ENCODE measurements at places on chromosomes 5 and 9.

DNA sequence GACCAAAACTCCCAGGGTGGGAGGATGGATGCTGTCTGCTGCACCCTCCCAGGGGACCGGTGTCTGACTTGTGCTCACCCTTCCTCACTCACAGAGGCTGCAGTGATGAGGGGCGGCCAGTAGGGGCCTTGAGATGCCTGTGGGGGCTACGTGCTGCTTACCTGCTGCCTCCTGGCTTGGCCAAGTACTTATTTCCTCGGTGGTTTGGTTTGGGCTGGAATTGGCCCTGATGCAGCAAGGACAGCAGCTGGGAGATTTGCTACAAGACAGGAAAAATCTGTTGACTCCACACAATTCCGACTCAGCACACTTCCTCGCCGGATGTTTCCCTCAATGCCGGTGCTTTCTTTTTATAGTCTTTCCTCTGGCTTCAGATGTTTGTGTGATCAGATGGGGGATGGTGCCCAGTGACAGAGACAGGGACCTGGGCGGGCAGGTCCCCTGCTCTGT lies 6.6 kb downstream of the PCDH12 start:
- peak; percentile 63 for DNase-seq

- no peak for DNase-seq
Measured at GRCh38 chr9:70134360-70134759, 90.7 kb downstream of the MAMDC2 start.

GRCh38 chr9:3200331-3200774 lies 325.4 kb downstream of the RFX3 start:
- no peak for DNase-seq

- DNase-seq: no peak
Measured at GRCh38 chr5:132773114-132773513, 3.9 kb downstream of the SEPTIN8 start.

GRCh38 chr9:69020301-69021145 lies 6.6 kb upstream of the PRKACG start:
- peak; percentile 28 for DNase-seq

- DNase-seq: peak; percentile 23
Measured at GRCh38 chr5:40603378-40603777, 76.3 kb upstream of the PTGER4 start.

DNA sequence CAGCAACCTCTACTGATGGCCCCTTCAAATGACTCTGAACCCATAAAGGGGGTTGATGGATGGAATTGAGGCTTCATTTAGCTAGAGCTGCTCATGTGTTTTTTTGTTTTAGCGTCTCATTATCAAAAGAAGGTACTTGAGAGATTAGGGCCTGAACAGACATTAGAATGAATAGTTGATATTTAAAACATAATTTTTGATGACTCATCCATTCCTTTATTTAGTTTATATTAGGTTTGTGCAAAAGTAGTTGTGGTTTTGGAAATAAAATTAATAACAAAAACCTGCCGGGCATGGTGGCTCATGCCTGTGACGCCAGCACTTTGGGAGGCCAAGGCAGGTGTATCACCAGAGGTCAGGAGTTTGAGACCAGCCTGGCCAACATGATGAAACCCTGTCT lies 485.9 kb downstream of the PSAT1 start:
- no peak for DNase-seq

DNA sequence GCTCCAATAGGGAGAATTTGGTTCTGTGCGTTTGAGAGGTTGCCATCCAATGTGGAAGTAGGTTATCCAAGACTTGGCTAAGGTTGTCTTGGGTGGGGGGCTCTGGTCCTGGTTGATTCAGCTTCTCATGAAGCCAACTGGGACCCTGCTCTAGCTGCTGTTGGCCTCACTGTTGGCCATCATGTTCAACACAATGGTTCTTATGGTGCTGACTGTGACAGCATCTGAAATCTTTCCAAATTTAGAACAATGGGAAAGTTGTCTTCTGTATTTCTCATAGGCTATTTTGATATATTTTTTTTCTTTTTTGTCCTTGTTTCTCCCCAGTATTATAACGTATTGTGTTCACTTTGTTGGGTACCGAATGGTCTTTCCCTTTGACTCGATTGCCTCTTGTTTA lies 71.9 kb downstream of the GDNF start:
- DNase-seq: no peak

- DNase-seq: no peak
Measured at GRCh38 chr5:150723845-150724244, 23.0 kb upstream of the RBM22 start.

DNA sequence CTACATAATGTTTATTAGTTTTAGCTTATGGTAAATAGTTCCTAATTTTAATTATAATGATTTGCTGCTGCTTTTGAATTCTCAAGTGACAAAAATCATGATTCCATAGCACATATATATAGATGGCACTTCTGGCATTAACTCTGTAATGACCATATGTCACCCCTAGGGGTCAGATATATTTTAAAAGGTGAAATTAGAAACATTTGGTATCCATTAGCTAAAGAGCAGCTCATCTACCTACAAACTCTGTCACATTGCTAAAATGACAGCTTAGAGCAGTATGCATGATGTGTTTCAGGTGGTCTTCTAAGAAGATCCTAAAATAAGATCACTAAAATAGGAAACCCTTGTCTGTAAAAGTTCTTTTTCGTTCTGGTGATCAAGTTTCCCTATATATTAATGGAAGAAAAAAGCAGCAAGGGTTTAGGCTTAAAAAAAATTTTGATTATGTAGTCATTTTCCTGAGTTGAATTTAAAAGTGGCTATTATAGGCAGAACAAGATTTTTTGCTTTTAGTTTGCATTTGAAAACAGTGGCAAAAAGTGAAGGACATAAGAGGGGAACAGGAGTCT lies 157.7 kb upstream of the POU5F2 start:
- DNase-seq: peak; percentile 84

DNA sequence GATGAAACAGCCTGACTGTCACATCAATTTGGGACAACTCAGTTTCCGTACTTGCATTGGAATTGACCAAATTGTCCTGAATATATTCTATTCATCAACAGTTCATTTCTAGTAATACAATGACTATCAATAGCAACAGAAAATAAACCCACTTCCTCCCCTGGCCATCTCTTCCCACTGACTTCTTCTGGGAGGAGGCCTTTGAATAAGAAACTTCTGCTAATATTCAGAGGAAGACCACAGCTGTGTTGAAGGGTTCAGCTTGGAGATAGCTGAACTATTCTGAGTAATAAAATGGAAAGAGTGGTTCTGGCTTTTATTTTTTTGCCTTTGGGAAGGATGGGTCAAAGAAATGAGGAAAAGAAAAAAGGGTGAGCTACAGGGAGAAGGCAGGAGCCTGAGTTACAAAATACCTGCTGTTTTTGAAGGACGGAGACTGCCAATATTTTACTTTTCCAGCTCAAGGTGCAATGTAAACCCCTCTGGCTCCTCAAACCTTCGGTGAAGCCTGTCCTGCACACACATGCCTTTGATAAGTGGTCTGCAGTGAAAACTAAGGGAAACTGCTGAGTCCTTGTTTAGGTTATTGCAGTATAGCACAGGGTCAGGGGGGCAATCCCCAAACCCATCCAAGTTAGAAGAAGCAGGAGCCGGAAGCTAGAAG lies 29.9 kb downstream of the FYB1 start:
- DNase-seq: no peak

GRCh38 chr5:14410068-14410393 lies 171.6 kb upstream of the OTULINL start:
- DNase-seq: no peak

DNA sequence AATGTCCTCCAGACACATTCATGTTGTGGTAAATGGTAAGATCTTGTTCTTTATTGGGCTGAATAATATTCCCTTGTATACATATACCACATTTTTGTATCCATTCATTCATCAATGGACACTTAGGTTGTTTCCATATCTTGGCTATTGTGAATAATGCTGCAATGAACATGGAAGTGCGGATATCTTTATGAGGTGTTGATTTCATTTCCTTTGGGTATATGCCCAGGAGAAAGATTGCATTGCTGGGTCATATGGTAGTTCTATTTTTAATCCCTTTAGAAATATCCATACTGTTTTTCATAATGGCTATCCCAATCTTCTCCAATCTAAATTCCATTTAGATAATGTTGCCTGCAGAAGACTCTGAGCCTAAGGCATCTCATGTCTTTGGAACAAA lies 78.0 kb upstream of the TNC start:
- DNase-seq: no peak

DNA sequence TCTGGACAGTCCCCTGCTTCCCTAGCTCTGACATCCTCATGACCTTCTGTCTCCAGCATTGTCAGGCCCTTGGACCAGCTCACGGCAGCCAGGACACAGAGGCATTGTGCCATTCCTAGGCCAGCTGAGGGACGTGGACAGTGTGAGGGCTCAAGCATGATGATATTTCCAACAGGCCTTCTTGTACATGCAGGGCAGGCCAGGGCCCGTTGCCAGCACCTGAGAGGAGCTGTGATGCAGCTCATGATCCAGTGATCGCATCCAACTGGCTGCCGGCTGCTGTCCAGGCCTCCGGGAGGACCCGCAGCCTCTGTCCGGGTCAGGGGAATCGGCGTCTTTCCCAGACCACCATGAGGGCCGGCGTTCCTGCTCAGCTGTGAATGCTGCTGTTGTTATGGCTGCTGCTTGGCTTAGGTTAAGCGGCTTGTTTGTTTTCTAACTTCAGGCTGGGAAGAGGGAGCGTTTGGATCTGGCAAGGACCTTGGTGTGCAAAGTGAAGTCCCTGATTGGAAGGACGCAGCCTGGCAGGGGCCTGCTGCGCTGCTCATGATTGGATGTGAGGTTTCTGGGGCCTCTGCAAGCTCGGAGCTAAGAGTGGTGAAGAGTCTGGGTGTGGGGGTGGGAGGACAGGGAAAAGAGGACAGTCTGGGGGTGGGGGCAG lies 53.8 kb downstream of the PDZD2 start:
- DNase-seq: no peak

- no peak for DNase-seq
Measured at GRCh38 chr9:136521537-136521936, 24.3 kb downstream of the NOTCH1 start.

DNA sequence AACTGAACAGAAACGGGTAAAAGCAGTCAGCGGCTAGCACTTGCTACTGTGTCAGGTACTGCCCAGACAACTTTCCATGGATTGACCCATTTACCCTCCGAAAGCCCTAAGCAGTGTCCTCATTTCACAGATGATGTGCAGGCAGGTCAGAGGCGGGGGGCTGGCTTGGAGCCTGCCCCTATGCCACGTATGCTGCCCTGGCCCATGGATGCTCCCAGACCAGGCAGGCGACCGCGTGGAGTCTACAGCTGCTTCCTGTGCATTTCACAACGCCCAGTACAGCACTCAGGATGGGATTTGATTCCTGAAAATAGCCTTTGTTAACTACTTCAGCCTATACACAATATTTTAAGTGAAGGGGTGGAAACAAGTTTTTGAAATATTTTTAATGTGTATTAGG lies 202.9 kb downstream of the NXNL2 start:
- no peak for DNase-seq

DNA sequence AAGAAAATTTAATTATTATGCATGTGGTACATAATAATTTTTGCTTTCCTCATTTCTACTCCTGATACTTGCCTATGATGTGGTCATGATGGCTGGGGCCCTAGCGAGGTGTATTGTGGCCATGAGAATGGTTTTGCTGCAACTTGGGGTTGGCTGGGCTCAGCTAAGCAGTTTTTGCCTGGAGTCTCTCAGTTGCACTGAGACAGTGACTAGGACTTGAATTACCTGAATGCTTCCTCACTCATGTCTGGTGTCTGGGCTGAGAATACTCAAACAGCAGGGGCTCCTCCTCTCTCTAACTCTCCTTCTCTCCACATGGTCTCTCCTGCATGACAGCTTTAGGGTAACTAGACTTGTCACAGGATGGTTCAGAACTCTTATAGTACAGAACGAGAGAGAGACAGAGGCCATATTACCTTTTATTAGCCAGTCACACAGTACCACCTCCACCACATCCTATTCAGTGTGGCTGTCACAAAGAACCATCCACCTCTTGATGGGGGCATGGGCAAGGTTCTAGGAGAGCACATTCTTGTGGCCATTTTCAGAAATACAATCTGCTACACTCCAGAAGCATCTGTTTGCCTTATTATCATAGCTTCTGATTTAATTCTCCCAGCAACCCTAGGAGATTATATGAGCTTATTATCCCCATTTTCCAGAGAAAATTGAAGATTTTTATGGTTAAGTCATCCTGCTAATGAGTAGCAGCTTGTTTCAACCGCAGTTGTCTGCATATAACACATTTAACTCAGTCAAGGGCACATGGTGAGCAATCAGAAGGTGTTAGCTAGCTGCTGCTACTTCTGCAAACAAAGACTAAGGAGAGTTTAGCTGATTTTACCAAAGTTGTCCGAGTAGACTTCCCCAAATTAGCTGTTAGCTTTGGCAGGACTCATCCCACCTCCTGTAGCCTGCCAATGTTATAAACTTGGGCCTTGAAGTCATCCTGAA lies 245.1 kb downstream of the DOCK8 start:
- no peak for DNase-seq

DNA sequence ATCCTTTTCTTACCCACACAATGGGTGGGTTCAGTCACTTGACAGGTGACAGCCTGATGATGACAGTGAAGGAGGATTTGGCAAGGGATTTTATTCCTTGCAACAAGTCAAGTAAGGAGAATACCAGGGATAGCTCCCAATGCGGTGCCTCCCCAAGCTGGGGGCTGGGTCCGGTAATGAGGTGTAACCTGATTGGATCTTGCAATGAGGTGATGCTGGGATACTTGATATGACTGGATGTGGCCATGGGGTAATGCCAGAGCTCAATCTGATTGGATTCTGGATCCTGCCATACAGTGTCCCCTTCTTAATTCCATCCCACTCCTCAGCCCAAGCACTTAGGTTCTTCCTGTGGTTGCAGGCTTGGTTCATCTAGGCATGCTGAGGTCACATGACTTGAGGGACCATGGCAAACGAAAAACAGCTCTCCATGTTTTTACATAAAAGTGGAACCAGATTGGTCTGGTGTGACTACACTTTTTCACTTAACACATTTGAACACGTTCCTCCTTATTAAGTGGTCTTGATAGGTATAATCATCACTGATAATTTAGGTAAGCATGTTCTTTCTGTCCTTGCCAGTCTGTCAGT lies 181.1 kb downstream of the PDZD2 start:
- DNase-seq: no peak

Measured in NCI-H69 (cell line).